ENCODE measurements at places on chromosomes 4 and X.

DNA sequence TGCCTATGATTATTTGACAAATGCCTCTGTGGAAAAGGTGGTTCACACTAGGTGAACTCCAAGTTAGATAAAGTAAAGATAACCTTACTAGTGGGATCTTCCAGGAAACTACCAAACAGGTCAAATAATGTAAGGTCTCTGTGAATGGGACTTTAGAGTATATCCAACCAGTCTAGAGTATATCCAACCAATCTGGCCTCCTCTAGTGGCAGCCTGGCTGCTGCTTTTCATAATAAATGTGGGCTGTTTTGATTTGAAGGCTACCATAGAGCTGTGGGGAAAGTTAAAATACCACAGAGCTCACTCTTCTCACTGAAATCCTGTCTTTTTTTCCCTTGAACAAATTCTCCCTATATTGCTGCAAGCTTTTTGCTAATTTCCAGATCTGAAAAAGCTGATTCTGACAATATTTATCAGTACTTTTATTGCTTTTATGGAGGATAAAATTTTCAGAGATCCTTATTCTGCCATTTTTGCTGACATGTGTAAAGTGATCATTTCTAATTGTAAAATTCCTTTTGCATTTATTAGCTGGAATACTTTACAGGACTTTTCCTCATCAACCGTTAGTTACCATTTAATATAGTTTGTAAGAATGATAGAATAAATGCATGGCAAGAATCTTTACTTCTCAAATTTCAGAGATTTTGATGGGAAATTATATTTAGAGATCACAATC is 111.3 kb downstream of the TET2 start:
- H3K27ac ChIP-seq = no peak overlapping the region
- no peaks in the 10 kb centered on the region for H3K27me3 ChIP-seq
- DNase-seq = no peak
- H3K4me1 ChIP-seq = no peaks in the 10 kb centered on the region

- H3K4me1 ChIP-seq = peaks cover 5% of the 10 kb centered on the region
- no peak for DNase-seq
- no peaks in the 10 kb centered on the region for H3K27me3 ChIP-seq
- H3K27ac ChIP-seq = no peak overlapping the region
These were observed 62.5 kb downstream of the PGRMC2 start for GRCh38 chr4:128225148-128225547.

DNA sequence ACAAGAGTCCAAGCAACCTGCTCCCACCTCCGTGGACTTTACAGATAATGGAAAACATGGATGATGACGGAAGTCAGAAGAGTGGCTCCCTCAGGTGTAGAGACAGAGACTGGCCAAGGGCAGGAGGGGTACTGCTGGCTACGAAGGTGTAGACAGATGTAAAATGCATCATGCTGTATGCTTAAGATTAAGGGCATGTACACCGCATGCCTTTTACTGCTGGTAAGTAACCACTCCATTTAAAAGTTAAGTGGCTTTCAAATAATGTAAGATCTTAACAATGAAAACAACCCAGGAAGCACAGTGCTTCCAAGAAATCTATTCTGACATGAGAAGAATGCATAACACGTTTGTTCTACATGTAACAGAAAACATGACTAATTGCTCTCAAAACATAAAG is 76.9 kb upstream of the FAM9B start:
- H3K36me3 ChIP-seq = no peaks in the 10 kb centered on the region
- H3K4me1 ChIP-seq = no peaks in the 10 kb centered on the region
- H3K27me3 ChIP-seq = no peaks in the 10 kb centered on the region
- H3K4me3 ChIP-seq = no peak overlapping the region
- no peak overlapping the region for H3K27ac ChIP-seq
- no peak for DNase-seq

DNA sequence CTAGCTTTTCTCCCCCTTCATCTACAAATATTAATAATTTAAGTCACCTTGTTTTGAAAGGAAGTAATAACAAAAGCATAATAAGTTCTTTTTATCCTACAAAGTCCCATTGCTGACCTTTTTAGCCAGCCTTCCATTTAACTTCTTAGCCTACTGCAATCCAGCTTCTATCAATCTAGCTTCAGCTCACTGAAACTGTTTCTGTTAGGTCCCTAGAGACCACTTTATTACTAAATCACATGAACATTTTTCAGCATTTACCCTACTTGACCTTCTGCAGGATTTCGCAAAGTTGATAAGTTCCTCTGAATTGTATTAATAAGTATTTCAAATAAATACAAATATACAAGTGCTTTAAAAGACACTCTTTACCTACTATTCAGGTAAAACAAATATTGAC is 186.5 kb downstream of the ANTXR2 start:
- no peak overlapping the region for H3K27ac ChIP-seq
- H3K4me3 ChIP-seq = no peak overlapping the region
- no peaks in the 10 kb centered on the region for H3K4me1 ChIP-seq
- no peaks in the 10 kb centered on the region for H3K36me3 ChIP-seq
- no peak for DNase-seq
- H3K27me3 ChIP-seq = no peaks in the 10 kb centered on the region

- H3K4me3 ChIP-seq = no peak overlapping the region
- DNase-seq = no peak
- H3K4me1 ChIP-seq = no peaks in the 10 kb centered on the region
These were observed 562.3 kb upstream of the NDST4 start for GRCh38 chr4:115675719-115676118.

GRCh38 chr4:44320833-44321232 is 127.8 kb downstream of the KCTD8 start:
- H3K27me3 ChIP-seq = no peaks in the 10 kb centered on the region
- H3K36me3 ChIP-seq = no peaks in the 10 kb centered on the region
- H3K4me1 ChIP-seq = no peaks in the 10 kb centered on the region
- no peak overlapping the region for H3K4me3 ChIP-seq
- no peak for DNase-seq

DNA sequence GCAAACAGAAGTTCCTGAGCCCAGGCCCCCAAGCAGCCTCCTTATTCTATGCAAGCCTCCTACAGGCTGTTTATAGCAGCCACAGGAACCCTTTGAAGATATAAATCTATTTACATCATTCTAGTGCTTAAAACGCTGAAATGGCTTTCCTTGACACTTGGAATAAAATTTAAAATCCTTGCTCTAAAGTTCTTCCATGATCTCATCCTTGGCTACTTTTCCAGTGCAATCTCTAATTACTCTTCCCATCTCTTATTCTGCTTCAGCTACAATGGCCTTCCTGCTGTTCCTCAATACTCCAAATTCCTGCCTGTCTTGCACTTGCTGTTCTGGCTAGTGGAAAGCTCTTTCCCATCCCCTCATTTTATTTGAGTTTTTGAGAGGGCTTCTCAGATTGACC is 634.2 kb upstream of the NR3C2 start:
- no peaks in the 10 kb centered on the region for H3K27me3 ChIP-seq
- H3K4me1 ChIP-seq = no peaks in the 10 kb centered on the region
- no peak overlapping the region for H3K27ac ChIP-seq

DNA sequence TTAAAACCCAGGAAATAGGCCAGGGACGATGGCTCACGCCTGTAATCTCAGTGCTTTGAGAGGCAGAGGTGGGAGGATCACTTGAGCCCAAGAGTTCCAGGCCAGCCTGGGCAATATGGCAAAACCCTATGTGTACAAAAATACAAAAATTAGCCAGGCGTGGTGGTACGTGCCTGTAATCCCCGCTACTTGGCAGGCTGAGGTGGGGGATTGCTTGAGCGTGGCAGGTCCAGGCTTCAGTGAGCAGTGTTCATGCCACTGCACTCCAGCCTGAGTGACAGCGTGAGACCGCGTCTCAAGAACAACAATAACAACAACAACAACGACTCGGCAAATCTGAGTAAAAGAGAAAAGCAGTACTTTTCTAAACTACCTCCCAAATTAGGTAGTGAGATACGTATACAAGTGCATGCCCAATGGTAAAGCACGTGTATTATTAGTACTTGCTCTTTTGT is 13.0 kb upstream of the NDUFC1 start:
- DNase-seq = no peak
- H3K36me3 ChIP-seq = no peaks in the 10 kb centered on the region
- no peak overlapping the region for H3K27ac ChIP-seq
- H3K4me1 ChIP-seq = peaks cover 43% of the 10 kb centered on the region

- no peaks in the 10 kb centered on the region for H3K4me1 ChIP-seq
- no peaks in the 10 kb centered on the region for H3K36me3 ChIP-seq
- DNase-seq = no peak
These were observed 624.4 kb upstream of the ACTRT1 start for GRCh38 chrX:128676651-128677050.

- H3K4me1 ChIP-seq = no peaks in the 10 kb centered on the region
- H3K4me3 ChIP-seq = no peak overlapping the region
- H3K27me3 ChIP-seq = no peaks in the 10 kb centered on the region
- no peaks in the 10 kb centered on the region for H3K36me3 ChIP-seq
- peak; percentile 52 for DNase-seq
These were observed 441.7 kb upstream of the RASGEF1B start for GRCh38 chr4:81913427-81913879.

DNA sequence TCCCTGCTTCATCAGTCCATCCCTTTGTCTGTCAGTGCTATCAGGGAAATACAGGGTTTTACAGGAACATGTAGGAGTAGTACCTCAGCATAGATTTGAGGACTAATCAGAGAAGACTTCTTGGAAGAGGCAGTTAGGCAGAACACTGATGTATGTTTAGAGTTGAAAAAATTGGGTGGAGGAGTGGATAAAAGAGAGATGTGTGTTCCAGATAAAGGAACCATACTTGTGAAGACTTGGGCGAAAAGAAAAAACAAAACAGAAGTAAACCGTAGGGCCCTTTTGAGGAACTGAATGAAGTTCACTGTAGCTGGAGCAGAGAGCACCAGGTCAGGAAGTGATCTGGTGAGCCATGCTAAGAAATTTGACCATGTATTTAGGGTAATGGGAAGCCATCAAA is 32.3 kb downstream of the AFF1 start:
- H3K4me3 ChIP-seq = no peak overlapping the region
- peaks cover 51% of the 10 kb centered on the region for H3K4me1 ChIP-seq
- no peak for DNase-seq
- no peaks in the 10 kb centered on the region for H3K36me3 ChIP-seq
- no peak overlapping the region for H3K27ac ChIP-seq

- no peak overlapping the region for H3K27ac ChIP-seq
- no peaks in the 10 kb centered on the region for H3K4me1 ChIP-seq
- no peaks in the 10 kb centered on the region for H3K36me3 ChIP-seq
- DNase-seq = no peak
- H3K27me3 ChIP-seq = no peaks in the 10 kb centered on the region
- H3K4me3 ChIP-seq = no peak overlapping the region
These were observed 46.6 kb upstream of the CHRNA9 start for GRCh38 chr4:40288566-40288965.

GRCh38 chr4:78602334-78602733 is 50.8 kb downstream of the ANXA3 start:
- no peak overlapping the region for H3K4me3 ChIP-seq
- peaks cover 44% of the 10 kb centered on the region for H3K36me3 ChIP-seq
- H3K4me1 ChIP-seq = no peaks in the 10 kb centered on the region
- H3K27ac ChIP-seq = no peak overlapping the region

DNA sequence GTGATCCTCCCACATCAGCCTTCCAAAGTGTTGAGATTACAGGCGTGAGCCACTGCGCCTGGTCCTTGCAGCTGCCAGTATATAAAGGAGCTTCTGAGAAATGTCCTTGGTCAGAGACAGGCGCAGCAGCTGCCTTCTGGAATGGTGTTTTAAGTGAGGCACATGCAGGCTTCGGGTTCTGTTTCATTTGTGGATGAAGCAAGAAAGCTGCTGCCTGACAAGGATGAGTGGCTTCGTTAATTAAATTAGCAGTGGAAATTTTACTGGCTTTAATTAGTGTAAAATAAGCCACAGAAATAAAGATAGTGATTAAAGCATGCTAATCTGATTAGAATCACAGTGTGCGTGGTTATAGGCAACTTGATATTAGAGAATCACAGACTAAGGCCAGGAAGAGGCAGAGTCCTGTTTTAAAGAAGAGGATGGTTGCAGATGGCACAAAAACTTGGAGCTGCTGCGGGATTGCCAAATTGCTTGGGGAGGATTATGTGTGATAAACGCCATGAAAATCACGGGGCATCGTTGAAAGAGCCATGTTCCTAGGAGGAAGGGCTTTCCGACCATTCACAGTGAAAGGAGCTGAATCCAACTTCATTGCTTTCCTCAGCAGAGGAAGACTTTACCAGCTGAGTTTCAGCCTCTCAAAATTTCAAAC is 348.4 kb upstream of the FAT1 start:
- no peak for DNase-seq
- H3K27ac ChIP-seq = no peak overlapping the region
- H3K36me3 ChIP-seq = no peaks in the 10 kb centered on the region
- no peaks in the 10 kb centered on the region for H3K27me3 ChIP-seq
- no peak overlapping the region for H3K4me3 ChIP-seq

GRCh38 chr4:178811356-178811755 is 1369.1 kb upstream of the AGA start:
- no peak overlapping the region for H3K4me3 ChIP-seq
- H3K4me1 ChIP-seq = no peaks in the 10 kb centered on the region
- no peak overlapping the region for H3K27ac ChIP-seq
- DNase-seq = no peak

- no peak for DNase-seq
- H3K4me3 ChIP-seq = no peak overlapping the region
- H3K4me1 ChIP-seq = no peaks in the 10 kb centered on the region
- no peak overlapping the region for H3K27ac ChIP-seq
- H3K36me3 ChIP-seq = no peaks in the 10 kb centered on the region
These were observed 58.9 kb downstream of the MOSPD2 start for GRCh38 chrX:14932136-14932535.

DNA sequence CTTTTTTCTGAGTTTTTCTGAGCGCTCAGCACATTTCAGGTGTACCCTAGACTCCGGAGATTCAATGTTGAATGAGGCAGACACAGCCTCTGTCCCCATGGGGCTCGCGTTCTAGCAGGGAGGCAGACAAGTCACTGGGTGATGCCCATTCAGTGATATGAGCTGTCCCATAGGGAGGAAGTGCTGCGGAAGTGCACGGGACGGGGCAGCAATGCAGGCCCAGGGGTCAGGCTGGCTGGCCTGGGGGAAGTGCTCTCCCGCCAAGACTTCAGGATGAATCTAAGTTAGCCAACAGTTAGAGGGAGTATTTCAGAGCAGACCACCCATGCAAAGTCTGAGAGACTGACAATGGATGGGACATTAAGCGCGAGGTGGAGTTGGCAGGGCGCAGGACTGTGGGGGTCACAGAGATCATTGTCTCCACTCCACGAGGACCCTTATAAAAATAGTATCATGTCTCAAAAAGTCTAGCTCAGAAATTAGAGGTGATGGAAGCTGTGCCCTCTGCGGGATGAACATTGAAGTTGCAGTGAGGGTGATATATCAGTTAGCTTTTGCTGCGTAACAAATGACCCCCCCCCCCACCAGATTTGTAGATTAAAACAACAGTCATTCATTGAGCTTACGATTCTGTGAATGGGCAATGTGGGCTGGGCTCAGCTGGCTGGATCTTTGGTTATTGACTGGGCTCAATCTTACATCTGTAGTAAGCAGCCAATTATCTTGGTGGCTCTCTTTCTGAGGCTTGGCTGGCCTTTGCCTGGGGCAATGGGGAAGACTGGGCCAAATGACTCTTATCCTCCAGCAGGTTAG is 16.4 kb downstream of the PSAPL1 start:
- H3K4me1 ChIP-seq = no peaks in the 10 kb centered on the region
- no peak for DNase-seq
- no peak overlapping the region for H3K27ac ChIP-seq
- no peak overlapping the region for H3K4me3 ChIP-seq
- no peaks in the 10 kb centered on the region for H3K27me3 ChIP-seq

GRCh38 chr4:860561-860960 is 34.6 kb upstream of the CPLX1 start:
- H3K36me3 ChIP-seq = peaks cover 91% of the 10 kb centered on the region
- no peak overlapping the region for H3K4me3 ChIP-seq
- no peak overlapping the region for H3K27ac ChIP-seq
- no peaks in the 10 kb centered on the region for H3K27me3 ChIP-seq
- peak; percentile 28 for DNase-seq

All from lower lobe of right lung (tissue), 2 donors.